ENCODE measurements at places on chromosomes 11 and 22.
A peak's percentile ranks its signal among the peaks of the same experiment; 100 is the strongest.

GRCh38 chr11:78973876-78974275, 399.2 kb upstream of the NARS2 start:
- DNase-seq, result no peak

DNA sequence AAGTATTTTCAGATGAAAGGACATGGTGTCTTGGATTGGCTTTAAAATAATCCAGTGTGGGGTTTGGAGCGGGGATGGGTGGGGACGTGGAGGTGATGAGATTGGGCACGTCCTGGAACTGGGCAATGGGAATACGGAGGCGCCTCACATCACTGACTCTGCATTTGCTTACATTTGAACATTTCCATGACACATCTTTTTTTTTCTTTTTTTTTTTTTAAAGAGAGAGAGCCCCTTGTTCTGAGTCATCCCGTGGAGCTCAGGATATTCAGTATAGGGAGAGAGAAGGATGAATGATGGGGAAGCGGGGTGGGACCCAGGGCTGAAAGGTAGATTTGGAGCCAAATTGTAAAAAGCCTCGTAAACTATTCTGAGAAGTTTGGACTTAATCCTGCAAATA, 142.7 kb downstream of the FBXO7 start:
- DNase-seq, result no peak

- no peak for DNase-seq
Observed at GRCh38 chr11:8814923-8815240, 96.1 kb upstream of the AKIP1 start.

- DNase-seq, result no peak
Observed at GRCh38 chr11:110505528-110506284, 76.0 kb downstream of the FDX1 start.

GRCh38 chr11:16611926-16612565, 126.4 kb upstream of the C11orf58 start:
- no peak for DNase-seq

- DNase-seq, result no peak
Observed at GRCh38 chr22:33746501-33746928, 173.8 kb downstream of the LARGE1 start.

DNA sequence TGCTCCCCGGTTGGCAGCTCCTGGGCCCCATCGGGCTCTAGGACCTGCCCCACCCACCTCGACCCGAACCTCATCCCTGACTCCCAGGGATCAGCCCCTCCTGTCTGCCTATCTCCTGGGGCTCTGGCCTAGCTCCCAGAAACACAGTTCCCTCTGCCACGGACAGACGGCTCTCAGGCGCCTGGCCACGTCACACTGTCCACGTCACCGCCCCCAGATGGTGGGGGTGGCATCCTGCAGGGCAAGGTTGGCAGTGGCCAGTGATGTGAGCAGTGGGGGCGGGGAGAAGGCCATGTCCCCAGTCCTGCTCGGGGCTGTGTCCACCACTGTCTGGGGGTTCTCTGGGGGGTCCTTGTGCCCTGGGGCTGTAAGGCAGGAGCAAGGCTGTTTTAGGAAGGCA, 29.2 kb downstream of the SYT7 start:
- DNase-seq, result no peak

DNA sequence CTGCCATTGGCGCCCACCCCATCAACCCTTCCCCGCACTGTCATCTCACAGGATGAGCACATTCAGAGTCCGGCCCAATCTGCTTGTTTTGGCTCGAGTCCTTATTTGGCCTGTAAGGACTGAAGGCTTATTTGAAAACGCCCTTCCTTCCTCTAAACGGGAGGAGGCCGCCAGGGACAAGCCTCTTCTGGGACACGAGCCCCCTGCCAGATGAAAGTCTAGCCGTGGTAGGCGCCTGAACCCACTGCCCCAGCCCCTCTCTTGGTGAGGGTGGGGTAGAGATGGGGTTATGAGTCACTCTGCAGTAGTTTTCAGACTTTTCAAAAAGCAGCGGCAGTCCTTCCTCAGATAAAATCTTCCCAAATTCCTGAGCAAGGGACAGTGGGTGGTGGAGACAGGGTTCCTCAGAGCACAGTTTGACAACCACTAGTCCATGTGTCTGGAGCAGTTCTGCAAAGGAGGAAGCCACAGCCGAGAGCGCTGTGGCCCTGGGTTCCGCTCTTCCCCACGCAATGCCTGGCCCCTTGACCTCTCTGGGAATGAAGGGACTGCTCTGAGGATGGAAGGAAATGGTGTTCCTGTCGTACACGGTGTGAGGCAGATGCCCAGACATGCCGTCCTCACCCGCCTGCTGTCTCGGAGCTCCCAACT, 57.0 kb downstream of the MYH9 start:
- peak; percentile 39 for DNase-seq

GRCh38 chr11:121367001-121367843, 74.7 kb downstream of the SC5D start:
- peak; percentile 85 for DNase-seq

DNA sequence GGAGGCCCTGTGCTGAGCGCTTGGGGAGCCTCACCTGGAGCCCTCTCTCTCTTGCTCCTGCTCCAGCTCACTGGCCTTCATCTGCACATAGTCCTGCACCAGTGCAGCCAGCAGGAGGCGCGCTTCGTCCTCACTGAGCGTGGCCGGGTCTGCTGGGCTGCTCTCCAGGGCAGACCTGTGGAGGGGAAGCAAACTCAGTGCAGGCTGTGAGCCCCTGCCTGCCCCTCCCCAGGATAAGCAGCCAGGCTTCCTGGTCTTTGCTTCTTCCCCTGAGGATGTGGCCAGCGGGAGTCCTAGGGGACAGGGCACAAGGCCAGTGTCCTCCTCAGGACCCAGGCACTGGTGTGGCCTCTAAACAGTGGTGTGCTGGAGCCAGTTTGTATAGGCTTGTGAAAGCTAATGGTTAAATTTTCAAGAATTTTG, 2.2 kb downstream of the CALCA start:
- peak; percentile 0 for DNase-seq

DNA sequence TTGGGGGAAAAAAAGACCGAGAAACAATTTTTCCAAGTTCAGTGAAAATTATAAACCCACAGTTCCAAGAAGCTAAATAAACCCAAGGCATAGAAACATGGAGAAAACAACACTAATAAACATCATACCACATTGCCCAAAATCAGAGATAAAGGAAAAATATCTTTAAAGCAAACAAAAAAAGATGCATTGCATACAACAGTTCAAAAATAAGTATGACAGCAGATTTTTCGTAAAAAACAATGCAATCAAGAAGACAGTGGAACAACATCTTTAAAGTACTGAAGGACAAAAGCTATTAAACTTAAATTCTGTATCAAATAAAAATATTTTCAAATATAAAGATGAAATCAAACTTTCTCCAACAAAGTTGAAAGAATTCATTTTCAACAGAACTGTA, 921.3 kb downstream of the METTL15 start:
- no peak for DNase-seq

DNA sequence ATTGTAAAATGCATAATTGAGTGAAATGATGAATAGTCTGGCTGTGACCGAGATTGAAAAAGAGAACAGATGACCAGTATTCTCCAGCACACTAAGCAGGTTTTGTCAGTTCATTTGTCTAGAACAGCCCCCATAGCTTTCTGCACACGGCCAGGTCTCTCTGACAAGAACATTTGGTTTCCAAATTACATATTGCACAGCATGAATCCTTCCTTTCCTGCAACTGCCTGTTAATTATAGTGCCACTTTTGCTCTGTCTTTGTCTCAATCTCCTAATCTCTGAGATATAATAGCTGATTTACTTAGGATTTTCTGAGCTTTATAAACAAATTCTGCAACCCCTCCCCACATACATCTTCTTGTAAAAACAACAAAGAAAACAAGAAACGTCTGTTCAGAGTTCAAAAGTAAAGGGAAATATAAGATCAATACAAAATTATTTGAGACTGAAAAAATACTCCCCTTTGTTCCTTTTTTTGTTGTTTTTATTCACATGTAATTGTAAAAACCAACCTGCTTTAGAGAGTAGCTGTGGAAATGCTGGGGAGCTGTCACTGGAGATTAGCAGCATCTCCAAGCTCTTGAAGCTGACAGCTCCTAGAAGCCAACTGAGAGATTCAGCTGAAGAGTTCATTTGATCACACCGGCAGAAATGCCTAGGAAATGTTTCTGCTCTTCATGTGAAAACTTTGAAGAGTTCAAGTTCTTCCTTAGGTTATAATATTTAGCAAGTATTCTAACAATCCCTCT, 998.1 kb downstream of the DLG2 start:
- no peak for DNase-seq

- no peak for DNase-seq
Observed at GRCh38 chr22:37777122-37777687, 30.5 kb upstream of the GCAT start.

- DNase-seq, result peak; percentile 78
Observed at GRCh38 chr11:115869780-115870431, 365.7 kb upstream of the CADM1 start.

DNA sequence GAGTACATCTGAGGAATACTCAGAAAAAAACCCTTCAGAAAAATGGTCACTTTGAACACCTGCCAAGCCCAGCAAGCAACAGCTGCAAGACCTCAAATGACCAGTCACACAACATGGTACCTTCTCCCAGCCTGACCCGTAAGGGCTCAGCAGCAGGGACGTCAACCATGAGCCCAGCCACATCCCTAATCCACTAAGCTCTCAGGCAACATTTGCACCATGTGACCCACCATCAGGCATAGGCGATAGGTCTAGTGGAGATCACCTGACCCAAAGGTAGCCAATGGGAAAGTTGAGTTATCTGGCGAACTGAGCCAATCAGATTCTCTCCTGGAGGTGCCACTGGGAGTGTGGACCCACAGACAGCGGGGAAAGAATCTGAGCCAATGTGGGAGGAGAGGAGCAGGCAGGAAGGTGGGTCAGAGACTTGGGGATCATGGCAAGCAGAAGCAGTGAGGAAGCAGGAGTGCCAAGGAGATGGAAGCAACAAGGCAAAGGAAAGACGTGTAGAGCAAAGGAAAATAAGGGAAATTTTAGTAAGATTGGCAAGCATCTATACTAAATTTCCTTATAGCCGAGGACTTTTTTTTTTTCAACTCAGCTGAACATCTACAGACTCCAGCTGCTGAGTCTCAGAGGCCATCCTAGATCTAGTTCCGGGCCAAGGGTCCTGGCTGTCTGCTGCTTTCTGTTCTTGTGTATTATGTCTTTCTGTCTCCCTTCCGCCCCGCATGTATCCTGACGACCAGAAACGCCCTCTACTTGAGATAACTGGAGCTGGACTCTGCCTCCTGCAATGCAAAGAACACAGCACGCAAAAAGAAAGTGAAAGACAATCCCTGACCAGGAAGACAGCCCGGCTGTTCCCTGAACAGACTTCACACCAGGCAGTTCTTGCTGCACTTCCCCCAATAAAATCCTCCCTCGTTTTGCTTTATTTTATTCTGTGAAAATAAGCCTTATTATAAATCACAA, 11.0 kb upstream of the PLAAT2 start:
- peak; percentile 90 for DNase-seq

DNA sequence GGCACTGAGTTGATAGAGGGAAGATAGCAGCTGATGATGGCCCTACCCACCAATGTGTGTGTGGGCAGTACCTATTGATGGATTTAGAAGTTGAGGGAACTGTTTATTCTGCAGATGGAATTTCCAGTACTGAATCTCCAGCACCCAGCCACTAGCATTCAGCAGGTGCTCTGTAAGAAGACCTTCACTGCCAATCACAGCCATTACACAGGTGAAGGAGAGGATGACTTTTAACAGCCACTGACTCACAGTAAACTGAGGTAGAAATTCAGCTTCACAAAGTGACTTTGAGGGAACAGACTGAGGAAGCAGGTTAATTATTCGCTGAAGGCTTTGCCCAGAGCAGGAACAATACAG, 107.8 kb downstream of the GGTLC2 start:
- no peak for DNase-seq

DNA sequence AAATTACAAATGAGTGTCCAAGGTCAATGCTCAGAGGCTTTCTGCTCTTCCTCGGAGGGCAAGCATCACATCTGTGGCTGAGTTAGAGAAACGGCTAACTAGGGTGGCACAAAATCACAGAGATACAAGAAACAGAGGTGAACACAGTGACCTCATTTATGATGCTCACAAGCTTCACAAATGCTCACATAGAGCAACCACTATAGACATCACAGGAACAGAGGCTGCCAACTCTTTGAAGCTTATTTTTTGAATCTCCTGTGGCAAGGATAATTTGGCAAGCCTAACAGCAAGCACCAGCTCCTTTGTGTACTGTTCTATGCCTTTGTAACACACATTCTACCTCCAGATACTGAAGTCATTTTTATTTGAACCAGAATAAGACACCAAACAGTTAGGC, 416.5 kb upstream of the DDI1 start:
- no peak for DNase-seq

DNA sequence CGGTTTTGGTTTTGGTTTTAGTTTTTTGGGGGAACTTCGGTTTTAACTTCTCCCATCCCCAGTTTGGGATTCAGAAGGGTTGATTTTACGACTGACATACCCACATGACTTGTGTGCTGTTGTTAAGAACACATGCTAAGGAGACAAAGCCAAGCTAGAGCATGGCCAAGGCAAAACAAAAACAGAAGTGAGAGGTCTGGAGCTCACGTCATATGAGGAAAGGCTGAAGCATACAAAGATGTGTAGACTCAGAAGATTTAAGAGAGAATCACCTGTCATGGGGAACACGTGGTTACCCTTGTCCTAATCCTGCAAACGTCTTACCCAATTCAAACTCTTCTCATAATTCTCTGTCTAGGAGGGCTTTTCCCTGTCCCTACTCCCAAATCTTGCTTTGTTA, 465.0 kb downstream of the FAM181B start:
- DNase-seq, result no peak

GRCh38 chr11:74453373-74453975, 13.9 kb downstream of the KCNE3 start:
- DNase-seq, result peak; percentile 53

DNA sequence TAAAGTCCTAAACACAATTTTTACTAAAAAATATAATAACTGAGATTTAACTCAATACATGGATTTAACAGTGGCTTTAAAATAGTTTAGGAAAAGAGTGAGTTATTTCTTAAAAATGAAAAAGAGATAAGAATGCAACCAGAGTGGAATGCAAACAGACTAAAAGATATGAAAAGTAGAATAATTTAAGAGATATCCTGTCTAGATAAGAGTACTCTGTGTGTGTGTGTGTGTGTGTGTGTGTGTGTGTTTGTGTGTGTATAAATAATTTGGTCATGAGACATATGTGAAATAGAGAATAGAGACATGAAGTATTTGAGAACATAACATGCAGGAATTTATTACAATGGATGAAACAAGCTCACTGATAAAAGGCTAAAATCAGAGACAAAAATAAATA, 986.9 kb upstream of the CHORDC1 start:
- DNase-seq, result no peak

GRCh38 chr22:46012881-46013281, 35.9 kb upstream of the WNT7B start:
- no peak for DNase-seq

All from MV-4-11 (cell line).